NAMALWA (cell line): ENCODE measurements at places on chromosomes 5 and 9.

DNA sequence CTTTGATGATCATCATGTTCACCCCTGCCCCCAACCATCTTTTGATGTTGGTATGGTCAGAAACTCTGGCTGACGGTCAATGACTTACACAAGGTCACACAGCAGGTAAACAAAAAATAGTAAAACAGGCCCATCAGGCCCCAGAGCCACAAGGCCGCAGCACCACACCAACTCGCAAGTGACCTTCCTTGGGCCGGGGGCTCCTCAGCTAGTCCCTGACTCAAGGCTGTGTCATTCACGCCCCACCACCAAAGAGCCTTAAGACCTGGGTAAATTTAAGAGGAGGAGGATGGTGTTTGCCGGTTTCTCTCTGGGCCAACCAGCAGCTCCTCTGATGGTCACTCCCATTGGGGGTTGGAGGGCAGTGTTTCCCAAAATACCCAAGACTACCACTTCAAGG is 55.8 kb downstream of the PSMB7 start:
- DNase-seq = no peak

GRCh38 chr9:87119328-87119881 is 172.1 kb upstream of the GAS1 start:
- no peak for DNase-seq

DNA sequence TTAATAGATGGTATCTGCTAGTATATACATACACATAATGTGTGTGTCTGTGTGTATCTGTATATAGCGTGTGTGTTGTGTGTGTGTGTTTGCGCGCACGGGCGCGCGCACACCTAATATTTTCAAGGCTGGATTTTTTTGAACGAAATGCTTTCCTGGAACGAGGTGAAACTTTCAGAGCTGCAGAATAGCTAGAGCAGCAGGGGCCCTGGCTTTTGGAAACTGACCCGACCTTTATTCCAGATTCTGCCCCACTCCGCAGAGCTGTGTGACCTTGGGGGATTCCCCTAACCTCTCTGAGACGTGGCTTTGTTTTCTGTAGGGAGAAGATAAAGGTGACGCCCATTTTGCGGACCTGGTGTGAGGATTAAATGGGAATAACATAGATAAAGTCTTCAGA is 757 bp downstream of the FXN start:
- DNase-seq = peak; percentile 49

DNA sequence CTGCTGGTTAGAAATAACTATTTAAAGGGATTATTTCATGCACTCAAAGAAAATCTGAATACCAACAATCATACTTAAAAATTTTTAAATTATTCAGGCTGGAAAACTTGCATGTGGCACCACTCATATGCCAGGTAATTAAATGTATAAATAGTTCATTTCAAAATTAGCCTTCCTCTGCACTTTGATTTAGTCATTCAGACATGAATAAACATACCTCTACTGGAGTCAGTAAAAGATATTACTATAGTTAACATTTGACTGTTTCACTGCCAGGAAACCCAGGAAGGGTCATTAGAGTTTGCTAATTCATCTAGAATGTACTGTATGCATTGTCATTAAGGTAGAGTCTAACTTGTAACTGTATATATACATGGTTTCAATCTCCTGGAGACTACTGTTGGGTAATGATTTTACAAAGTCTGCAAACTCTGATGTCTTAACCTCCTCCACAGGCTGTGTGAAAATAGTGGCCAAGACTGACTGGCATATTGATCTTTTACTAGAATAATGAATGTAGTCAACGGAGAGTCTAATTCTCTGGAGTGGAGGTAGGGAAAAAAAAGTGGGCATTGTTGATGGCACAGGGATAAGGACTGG is 43.7 kb downstream of the TEX10 start:
- DNase-seq = no peak

DNA sequence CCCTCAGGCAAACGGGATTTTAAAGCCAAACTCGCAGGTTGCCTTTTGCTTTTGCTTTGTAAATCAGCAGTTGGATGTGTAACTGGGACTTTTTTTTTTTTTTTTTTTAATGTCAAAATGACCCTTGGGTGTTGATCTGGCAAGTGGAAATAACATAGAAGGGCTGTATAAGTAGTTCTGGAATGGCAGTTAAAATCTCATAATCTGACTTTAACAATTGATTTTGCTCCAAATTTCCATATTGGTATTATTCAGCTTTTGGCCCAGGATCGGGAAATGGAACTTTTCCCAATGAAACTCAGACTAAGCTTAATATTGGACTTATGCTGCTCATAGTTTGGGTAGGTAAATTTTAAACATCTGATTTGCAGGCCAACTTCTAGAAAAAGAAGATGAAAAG is 346.8 kb upstream of the NUDT12 start:
- DNase-seq = no peak

DNA sequence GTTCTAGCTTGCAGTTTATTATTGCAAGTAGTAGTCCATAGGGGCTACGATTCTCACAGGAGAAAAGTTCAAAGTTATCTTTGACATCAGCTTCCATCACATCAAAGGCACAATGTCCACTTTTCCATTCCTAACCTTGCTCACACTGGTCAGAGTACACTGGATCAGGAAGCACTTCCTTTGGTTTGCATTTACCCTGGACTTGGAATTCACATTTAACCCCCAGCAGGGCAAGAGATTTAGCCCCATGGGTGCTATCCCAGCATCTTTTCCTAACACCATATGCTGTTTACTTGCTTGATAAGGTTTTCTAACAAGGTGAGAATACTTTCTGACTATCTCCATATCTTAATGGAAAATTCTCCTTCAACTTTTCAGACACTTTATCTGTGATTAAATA is 55.6 kb upstream of the ASTN2 start:
- no peak for DNase-seq

GRCh38 chr9:129524582-129525270 is 96.2 kb downstream of the C9orf50 start:
- DNase-seq = no peak
